SK-N-DZ (cell line): ENCODE measurements at places on chromosomes 6 and 20.

DNA sequence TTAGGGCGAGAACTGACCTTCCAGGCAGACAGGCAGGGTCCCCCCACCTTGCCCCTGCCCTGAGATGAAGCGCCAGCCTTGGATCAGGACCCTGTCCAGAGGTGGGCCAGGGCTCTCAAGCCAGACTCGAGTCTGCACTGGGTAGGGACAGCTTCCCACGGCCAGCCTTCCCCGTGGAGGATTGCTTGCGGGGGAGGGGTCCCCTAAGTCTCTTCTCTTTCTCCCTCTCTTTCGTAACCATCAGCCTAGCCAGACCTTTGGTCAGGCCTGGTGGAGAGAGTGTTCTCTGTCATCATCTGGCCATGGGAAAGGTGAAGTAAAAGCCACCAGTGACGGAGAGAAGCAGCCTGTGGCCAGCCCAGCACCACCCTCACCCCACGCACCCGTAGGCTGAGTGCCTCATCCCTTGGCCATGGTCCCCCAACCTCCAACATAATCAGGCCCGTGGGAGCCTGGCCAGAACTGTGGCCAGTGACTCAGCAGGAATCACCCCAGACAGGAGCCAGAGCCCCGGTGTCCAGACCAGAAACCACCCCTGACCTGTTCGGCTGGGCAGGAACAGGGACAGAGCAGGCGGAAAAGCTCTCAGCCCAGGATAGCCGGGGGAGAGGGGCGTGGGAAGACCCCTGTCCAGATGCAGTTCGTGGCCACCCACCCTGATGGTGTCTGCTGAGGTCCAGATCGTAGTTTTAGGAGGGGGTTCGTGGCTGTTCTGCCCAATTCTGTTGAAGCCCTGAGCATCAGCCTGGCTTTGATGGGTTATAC, 47.1 kb downstream of the SNAI1 start:
- no peak for DNase-seq

GRCh38 chr20:13494019-13494418, 144.7 kb downstream of the TASP1 start:
- DNase-seq: no peak

- no peak for DNase-seq
These were observed 53.3 kb downstream of the ISM1 start for GRCh38 chr20:13274275-13274861.

DNA sequence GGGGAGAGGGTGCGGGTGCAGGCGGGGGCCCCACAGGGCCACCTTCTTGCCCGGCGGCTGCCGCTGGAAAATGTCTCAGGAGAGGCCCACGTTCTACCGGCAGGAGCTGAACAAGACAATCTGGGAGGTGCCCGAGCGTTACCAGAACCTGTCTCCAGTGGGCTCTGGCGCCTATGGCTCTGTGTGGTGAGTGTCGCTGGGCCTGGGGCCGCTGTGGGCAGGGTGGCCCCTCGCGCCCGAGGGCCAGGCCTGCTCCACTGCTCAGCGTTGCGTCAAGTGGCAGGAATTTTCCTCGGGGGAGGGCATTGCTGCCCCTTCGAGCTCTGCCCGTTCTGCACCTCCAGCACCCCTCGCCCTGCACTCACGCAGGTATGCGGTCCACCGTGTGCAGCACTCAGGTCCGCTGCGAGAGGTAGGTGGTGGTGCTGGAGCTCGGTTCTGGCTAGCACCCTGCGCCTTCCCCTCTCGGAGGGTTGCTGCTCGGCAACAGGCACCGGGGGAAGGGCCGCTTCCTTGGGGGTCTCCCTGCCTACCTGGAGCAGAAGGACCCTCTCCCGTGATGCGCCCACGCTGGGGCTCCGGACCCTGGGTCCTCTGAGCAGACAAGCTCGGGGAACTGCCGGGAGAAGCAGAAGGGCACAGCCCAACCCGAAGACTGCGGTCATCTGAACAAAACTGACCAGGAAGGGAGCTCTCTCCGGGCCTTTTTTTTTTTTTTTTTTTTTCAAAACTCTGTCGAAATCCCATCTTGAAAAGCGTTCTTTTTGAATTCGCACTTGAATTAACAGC, 674 bp downstream of the MAPK14 start:
- peak; percentile 50 for DNase-seq

GRCh38 chr6:167801263-167801662, 25.4 kb upstream of the AFDN start:
- DNase-seq: no peak

DNA sequence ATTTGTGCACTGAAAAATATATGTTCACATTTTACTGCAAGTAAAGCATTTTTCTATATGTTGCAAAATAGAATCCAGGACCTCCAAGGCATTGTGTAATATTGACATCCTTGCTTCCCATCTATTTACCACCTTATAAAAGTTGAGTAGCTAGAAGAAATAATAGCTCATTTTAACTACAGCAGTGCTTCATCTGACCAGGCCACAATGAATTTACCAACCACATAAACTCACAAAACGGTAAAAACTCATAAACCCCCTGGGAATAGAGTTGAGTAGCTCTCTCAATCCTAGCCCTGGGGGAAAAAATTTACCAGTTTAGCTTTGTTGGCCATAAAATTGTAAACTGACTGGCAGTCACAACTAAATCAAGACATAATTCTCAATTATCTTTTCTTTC, 3.9 kb downstream of the ATXN1 start:
- no peak for DNase-seq

DNA sequence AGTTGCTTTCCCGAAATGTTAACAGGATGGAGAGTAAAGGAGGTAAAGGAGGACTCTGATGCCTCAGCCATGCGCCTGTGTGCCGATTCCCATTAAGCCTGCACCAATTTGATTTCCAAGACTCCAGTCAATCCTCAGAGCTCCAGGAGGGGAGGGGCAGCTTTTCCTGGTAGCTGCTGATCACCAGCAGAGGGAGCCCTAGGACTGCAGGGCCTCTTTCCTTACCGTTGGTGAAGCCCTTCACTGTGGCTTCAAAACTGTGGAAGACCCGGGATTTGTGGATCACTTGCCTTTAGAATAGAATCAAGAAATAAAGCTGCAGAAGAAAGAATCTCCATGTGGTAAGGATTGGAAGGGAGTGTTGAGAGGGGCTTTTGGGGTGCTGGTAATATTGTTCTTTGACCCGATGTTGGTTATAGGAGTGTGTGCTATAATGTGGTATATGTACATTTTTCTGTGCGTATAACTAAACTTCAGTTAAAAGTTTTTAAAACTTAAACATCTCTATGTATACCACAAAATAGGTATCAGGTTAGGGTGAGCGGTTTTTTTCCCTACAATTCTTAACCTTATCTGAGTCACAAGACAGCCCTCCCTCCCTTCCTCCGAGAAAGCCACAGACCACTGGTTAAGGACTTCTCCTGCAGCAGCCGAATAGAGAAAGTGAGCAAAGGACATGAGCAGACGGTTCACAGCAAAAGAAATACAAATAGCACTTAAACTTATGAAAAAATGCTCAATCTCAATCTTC, 6.9 kb upstream of the OSER1 start:
- DNase-seq: peak; percentile 82

DNA sequence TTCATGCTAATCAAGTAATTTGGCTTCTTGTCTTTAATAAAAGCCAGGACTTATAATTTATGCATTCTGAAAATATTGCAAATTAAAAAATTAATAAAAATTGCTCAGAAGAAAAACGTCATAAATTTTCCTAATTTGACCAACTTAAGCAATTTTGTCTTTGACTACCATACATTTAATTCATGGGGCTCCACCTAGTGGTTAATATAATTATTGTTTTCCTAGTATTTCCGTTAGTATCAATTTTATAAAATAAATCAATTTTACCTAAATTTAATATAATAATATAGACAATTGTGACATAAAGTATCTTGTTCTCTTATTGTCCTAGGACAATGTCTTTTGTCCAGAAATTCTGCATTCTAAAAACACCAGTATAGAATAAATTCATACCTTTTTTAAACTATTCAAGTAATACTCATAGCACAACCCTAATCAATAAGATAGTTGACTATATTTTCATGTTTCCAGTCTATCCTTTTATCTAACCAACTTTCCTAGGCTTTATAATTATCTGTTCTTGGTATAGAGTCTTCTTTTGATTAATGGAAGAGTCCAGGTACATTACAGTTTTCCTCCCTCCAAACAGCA, 319.9 kb downstream of the TRDN start:
- peak; percentile 21 for DNase-seq

GRCh38 chr20:19858466-19859371, 100.7 kb downstream of the RIN2 start:
- no peak for DNase-seq

GRCh38 chr20:59743767-59744485, 139.6 kb downstream of the PHACTR3 start:
- DNase-seq: no peak

DNA sequence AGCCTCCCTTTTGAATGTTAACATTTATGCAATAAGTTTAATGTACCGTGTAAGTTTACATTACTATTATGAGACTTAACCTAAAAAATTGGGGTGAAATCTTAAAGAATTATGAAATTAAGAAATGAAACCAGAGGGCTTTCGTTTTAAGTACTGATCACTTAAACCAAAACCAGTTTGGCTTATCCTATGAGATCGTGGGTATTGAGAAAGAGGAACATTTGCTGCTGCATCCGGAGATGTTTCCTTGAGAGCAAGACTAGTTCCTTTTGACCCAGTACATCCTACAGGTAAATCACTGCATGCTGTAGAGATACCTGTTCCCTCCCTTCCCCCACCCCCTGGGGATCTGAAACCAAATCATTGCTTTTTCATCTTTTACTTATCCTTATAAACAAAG, 201.3 kb downstream of the ESR1 start:
- DNase-seq: no peak

GRCh38 chr6:90202156-90202555, 94.5 kb downstream of the BACH2 start:
- no peak for DNase-seq

DNA sequence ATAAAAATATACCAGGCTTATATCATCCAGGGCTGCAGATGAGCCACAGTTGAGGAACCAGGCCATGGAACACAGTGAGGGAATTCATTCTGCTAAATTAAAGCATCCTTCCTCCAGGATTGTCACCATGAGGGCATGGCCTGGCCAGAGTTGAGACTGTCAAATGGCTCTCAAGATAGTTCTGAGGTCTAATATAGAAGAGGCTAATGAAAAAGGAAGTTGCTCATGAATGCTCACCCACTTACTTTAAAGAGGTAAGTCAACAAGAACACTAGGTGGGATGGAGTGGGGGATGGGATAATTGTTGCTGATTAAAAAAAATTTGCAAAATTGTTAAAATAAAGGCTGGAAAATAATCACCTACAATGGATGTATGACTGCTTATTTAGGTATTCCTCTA, 72.0 kb upstream of the GCM1 start:
- DNase-seq: no peak

GRCh38 chr6:163128324-163128723, 286.2 kb upstream of the QKI start:
- peak; percentile 98 for DNase-seq

DNA sequence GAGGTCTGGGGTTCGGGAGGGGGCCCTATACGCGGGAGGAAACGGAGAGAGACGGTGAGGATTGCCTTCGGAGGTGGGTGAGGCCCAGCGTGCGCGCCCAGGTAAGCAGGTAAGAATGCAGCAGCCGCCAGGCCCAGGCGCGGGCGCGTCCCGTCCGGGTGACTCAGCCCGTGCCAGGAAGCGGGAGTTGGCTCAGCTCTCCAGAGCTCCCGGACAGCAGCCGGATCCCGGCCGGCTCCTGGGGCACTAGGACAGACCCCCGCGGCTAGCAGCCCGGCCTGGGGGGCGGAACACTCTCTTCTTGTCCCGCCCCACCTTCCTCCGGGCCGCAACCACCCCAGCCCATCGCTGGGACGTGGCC, 1.5 kb upstream of the MDFI start:
- no peak for DNase-seq

DNA sequence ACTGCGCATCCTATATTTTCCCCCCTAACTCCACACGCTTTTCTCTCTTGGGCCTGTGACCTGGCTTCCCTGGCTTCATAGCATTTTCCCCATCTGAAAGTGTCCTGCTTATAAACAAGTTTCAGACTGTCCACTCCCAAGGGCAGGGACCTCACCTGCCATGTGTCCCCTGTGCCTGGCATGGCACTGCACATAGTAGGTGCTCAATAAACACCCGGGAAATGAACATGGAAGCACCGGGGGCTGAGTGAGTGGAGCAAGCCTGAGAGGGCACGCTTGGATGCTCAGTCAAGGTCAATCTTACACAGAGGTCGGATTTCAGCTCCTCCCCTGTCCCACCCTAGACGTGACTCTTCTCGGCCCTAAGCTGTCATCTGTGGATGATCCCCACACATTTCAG, 96.9 kb downstream of the NFATC2 start:
- no peak for DNase-seq

DNA sequence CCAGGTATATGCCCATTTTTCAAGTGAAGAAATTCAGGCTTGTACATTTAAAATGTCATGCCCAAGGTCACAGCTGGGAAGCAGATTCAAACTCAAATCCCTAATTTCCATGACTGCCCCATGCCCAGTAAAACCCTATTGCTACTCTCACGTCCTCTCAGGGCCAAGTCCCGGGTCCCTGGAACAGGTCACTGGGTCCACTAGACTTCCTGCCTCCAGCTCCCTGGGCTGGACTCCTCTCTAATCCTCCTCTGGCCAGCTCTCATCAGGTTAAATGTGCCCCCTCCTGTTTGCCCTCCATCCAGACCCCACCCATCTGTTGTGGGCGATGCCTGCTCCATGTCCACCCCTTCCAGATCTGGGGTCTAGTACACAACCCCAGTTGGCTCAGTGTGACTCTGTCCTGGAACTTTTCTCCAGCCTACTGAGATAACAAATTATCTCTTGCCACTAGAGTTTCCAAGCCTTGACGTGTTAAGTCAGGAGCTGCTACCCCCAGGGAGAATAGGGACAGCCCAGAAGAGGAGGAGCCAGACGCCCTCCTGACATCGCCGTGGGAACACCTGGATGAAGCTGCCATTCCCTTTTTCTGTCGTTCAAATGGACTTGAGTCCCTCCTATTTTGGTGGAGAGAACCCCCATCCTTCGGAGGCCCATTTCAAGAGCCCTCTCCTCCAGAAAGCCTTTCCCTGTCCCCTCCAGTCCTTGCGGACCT, 3.7 kb upstream of the SPDEF start:
- no peak for DNase-seq

- no peak for DNase-seq
These were observed 4.1 kb upstream of the RAB23 start for GRCh38 chr6:57226221-57226620.

DNA sequence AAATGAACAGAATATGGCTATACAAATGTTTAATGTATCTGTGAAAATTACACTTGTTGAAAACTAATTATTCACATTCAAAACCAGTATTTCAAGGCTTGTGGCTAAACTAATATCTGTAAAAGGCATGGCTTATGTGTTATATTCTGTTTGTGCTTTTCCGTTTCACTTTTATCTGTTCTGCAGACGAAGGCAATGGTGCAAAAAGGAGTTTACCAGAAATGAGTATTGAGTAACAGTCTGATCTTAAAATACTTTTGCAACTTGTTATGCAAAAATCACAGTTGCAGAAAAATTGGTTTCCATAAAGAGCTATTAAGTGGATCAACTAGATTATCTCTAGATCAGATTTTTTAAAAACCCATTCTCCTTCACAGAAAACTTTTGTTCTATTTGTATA, 9.4 kb upstream of the STX11 start:
- no peak for DNase-seq

- DNase-seq: no peak
These were observed 40.7 kb upstream of the CCDC167 start for GRCh38 chr6:37540390-37540789.
